ENCODE measurements at places on chromosomes 2 and 18.

GRCh38 chr18:6505498-6505875 lies 90.8 kb upstream of the L3MBTL4 start:
- no peak for DNase-seq

DNA sequence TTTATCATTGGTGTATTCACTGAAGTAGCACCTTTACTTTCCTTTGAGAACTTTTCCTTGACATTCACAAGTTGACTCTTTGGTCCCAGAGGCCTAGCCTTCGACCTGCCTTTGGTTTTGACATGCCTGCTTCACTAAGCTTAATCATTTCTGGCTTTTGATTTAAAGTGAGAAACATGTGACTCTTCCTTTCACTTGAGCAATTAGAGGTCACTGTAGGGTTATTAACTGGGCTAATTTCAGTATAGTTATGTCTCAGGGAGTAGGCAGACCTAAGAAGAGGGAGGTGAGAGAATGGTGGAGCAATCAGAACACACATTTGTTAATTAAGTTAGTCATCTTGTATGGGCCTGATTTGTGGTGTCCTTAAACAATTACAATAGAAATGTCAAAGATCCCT lies 1040.7 kb upstream of the SLC39A10 start:
- DNase-seq = no peak

GRCh38 chr2:205681401-205682238 lies 681 bp upstream of the NRP2 start:
- no peak for DNase-seq

DNA sequence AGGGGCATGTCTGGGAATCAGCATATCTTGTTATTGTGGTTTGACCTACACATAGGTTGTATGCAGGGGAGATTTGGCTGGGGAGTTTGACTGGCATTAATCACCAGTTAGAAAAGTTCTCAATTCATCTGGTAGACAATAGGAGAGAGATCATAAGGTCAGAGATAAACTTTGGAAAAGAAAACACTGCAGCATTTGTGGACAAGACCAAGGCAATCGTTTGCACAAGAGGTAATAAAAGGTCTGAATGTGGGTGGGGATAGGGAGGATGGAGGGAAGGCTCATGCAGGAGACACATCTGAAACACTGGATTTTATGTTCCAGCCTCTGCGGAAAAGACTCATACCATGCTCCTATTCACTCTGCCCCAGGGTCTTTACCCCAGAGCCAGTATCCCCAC lies 136.9 kb downstream of the MAIP1 start:
- no peak for DNase-seq

DNA sequence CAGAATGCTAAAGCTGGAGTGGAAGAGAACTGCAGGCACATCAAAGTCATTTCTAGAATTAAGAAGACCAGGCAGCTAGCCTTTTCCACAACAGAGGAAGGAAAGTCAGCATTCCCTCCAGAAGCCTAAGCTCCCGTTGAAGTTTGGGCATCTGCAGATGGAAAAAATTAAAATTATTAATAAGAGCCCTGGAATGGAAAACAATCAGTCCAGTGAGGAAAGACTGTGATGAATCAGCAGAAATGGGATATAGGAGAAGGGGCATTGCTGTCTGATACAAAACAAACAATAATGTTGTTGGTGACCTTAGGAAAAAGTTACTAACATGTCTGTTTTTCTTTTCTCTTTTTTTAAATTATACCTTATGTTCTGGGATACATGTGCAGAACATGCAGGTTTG lies 450.7 kb upstream of the SLC14A2 start:
- DNase-seq = no peak

DNA sequence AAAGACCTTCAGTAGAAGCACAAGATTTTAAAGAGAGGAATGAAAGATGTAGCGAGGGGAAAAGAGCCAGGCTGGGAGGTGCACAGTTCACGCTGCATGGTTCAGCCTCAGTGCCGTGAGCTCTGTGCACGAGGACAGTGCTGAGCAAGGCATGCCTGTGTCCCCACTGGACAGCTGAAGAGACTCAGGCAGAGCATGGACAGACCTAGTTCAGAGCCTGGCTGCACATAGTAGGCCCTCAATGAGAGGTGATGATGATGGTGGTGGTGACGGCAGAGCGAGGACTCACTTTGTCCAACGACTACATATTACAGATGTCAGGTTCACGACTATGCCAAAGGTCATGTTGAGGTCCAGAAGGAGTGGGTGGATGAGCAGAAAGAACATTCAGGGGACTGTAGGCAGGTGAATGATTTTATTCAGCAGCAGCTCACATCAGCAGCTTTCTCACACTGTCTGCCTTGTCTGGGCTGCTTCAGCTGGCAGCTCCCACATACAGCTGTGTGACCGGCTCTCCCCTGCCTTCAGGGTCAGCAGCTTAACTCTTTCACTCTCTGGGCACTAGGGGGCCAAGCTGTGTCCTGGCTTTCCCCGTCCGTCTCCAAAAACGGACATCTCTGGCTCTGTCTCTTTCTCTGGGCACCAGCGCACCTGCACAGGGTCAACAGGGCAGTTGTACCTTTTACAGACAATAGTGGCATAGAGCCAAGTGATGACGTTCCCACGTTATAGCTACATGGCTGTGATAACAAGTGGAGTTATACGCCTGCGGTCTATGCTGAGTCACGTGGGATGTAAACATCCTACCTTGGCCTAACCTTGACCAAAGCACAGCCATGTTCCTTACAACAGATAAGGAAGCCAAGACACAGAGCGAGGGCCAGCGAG lies 128.8 kb upstream of the MSH6 start:
- DNase-seq = no peak

GRCh38 chr2:8409461-8410260 lies 272.2 kb upstream of the ID2 start:
- no peak for DNase-seq

- DNase-seq = no peak
Observed at GRCh38 chr2:71389384-71390072, 57.9 kb downstream of the ZNF638 start.

- DNase-seq = no peak
Observed at GRCh38 chr2:48727560-48727959, 28.0 kb downstream of the LHCGR start.

DNA sequence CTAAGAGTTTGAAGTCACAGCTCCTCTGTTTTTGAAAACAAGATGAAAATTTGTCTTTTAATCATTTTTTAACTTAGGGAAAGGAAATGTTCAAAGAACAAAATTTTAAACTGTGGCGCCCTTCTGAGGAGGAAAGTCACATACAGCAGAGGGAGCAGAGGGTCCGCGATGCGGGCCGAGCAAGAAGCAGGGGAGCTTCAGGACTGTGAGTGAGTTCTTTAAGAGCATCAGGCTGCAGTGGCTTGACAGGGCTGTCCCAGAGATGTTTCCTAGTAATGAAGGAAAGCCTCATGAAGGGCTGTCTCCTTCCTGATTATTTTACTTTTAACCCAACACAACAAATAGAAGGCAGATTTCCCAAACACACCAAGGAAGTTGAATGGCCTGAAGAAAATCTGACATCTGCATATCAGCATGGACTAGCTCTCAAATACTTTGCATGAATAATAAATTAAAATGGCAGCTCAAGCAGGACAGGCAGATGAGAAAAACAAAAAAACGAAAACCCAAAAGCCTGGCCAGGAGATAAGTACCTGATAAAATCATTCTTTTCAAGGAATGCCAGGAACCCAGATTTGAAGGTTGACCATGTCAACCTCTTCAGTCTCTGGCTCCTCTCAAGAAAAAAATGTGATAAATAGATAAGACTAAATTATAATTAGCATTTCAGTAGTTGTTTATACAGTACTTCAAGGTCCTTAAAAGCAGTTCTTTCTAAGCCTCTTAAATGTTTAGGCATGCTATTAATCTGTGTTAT lies 60.8 kb downstream of the SLC40A1 start:
- no peak for DNase-seq

GRCh38 chr2:238425979-238426567 lies 654 bp upstream of the ASB1 start:
- no peak for DNase-seq

DNA sequence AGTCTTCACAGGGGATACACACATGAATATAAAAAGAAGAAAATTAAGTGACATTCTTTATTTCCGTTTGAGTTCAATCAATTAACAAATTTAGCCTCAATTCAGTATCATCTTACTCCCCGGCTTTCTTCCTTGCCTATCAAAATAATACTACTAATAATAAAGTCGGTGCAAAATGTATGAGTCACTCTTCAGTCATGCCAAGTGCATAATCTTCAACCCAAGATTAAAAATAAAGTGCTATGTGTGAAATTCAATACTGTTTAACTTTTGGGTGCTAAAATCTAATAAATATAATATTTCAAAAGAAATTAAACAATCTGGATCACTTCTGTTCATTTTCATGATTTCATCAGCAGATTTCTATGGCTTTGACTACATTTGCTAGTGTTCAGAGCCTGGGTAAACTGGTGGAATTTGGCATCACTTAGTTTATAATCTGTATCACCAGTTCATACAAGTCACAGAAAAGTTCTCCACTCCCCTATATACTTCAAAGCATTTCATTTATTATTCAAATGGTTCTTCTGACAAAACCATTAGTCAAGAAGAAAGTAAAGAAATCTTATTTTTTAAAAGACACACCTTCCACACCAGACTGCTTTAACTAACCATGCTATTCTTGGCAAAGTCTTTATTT lies 183.6 kb downstream of the THADA start:
- DNase-seq = no peak

DNA sequence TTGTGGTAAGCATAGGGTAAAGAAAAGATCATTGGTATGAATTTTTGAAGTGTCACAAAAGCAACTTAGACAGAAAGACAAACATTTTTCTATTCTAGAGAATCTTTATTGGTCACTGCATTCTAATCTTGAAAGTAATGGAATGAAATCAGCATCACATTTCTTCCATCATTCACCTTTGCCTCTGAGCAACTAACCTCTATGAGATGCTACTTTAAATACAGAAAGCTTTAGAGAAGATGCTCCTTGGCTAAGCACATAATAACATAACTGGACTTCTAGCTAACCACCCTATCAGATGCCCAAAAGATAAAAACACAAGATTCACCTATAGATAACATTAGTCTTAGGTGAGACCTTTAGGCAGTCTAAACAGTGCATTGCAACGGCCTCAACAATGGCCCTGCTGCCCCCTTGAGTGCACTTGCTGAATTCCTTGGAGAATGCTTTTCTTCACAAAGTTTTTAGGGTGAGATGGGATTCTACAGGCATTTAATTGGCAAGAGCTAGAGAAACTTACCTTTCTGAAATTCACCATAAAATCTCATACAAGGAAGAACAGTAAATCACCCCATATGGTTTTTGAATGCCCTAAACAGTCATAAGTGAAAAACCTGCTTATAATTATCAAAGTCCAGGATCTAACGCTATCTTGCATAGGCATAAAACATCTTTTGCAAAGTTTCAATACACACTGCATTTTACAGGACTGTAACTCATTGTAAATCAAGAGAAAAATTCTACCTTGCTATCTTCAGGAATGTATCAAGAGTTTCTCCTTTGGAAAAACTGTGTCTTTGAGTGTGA lies 791.3 kb upstream of the CHAC2 start:
- DNase-seq = no peak

- no peak for DNase-seq
Observed at GRCh38 chr2:50645346-50645745, 386.6 kb downstream of the NRXN1 start.

- no peak for DNase-seq
Observed at GRCh38 chr2:166972002-166972401, 83.7 kb downstream of the XIRP2 start.

GRCh38 chr2:226583715-226584114 lies 215.9 kb downstream of the IRS1 start:
- DNase-seq = no peak

GRCh38 chr2:133240491-133241223 lies 327.6 kb downstream of the NCKAP5 start:
- no peak for DNase-seq

- DNase-seq = no peak
Observed at GRCh38 chr2:19371996-19372582, 13.7 kb upstream of the OSR1 start.

GRCh38 chr2:163735685-163736432 lies at the start of gene FIGN:
TSS of gene FIGN (minus strand) at chr2:163736008. CDS start at chr2:163734927, 1,081 bp downstream.
- DNase-seq = no peak

DNA sequence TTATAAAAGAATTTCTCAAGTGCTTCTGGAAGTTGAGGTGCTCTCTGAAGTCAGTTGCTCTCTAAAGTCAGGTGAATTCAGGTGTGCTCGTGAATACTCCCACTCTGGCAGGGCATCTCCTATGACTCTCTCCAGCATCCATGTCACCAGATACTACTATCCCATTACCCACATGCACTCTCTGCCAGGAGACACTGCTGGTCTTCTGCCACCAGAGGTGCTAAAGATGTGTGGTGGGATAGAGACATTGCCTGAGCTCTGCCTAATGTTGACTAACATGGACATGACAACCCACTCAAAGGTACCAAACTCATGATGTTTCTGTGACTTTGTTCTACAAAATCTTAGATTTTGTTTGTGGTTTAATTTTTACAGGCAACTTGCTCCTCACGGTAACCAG lies 106.4 kb upstream of the HNRNPA3 start:
- DNase-seq = no peak
